Iris pigment epithelial cell (primary cell): ENCODE measurements at places on chromosomes 4 and X.

DNA sequence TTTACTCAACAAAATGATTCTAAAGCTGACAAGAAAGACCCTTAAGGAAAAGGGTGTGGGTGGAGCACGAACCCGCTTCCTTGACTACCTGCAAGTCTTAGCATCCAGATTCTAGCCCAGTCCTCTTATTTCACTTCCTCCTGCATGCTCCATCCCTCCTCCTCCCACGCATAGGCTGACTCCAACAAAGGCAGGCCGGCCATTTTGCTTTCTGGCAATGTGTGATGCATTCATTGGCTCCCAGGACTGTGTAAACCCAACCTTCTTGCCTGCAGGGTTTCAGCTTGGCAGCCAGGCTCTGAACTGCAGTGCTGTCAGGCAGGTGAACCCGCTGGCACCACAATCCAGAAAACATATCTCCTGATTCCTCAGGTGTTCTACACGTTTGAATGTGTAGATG lies 39.3 kb downstream of the RTL9 start:
- no peak for DNase-seq

GRCh38 chr4:127441571-127441970 lies 191.2 kb upstream of the INTU start:
- DNase-seq, result no peak

DNA sequence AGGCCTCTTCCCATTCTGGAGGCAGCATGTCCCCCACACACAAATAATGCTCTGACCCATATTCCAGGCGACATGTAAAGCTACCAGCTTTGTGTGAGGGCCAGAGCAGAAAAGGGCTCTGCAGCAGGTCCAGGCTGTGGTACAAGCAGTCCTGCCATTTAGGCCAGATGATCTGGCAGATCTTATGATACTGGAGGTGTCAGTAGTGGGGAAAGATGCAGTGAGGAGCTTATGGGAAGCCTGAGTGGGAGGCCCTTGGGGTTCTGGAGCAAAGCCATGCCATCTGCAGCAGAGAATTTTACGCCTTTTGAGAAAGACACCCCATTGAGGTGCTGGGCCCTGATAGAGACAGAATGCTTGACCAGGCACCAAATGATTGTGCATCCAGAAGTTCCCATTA lies 7.7 kb downstream of the SYN1 start:
- no peak for DNase-seq

DNA sequence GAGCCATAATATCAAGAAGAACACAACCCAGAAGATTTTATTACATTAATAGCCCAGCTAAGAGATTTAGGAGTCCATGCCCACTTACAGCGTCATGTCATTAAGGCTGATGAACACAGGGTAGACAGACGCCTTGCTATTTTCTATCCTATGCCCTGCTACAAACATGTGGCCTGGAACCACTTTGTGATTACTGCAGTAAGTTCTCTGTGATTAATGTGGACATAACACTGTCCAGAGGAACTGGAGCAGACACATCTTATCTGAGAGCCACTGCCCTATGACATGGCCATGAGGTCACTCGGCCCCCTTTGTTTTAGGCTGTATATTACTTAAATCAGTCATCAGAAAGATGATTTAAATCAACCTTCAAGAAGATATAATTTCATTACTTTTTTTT lies 211.7 kb downstream of the MAML3 start:
- DNase-seq, result no peak

GRCh38 chr4:138450546-138451275 lies 208.6 kb upstream of the SLC7A11 start:
- DNase-seq, result no peak

DNA sequence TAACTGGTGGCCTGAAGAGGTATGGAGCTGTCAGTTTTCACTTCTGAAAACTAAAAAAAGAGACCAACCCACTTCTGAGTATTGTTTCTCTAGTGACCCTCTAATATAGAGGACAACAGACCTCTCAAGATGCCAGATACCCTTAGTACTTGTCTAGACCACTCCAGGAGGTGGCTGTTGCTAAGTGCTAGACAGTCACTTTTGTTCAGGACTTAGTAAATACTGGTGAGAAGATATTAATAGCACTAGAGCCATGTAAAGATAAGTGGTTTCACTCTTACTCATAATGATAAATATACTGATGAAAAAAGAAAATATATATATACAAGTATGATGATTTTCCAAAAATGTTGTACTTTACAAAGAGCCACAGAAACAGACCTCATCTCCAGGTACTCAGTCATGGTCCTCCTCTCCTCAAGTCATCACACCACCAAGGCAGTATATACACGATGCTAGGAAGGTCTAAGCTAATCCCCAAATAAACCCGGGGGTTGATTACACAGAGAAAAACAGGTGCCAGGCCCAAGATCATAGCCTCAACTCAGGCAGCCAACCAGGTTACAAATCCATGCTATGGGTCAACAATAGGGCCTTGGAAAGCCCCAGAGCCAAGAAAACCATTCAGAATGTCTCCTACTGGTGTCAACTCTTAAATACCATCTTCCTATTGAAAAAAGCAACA lies 66.9 kb downstream of the ARHGEF9 start:
- DNase-seq, result no peak

GRCh38 chr4:150411520-150411919 lies 170.4 kb upstream of the MAB21L2 start:
- peak; percentile 42 for DNase-seq

DNA sequence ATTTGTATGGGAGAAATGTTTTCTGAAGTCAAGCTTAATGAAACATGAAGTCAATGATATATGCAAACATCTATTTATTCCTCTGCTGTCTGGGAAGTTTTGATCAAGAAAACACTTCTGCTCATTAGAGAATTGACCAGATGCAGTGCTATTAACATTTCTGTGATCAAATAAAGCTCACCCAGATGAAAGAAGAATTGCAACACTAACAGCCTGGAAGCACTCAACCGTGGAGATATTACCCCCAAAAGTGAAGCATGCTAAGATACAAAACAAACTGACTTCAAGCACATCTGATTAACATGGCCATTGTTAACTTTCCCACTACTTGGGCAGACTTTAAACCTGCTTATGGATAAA lies 73.7 kb upstream of the GUCY1A1 start:
- no peak for DNase-seq

DNA sequence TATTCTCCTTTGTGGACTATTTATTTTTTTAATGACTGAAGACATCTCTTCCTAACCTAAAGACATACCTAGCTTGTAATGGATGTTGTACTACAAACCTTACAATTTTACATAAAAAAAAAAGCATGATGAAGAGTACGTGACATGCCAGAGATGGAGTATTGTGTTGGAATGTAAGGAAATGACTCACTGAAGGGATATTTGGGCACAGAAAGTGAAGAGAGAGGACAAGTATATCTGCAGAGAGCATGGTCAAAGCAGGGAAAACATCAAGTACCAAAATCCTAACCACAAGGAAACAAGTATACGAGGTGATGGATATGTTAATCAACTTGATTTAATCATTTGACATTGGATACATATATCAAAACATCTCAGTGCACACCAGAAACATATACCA lies 1051.4 kb upstream of the PRKX start:
- peak; percentile 4 for DNase-seq

DNA sequence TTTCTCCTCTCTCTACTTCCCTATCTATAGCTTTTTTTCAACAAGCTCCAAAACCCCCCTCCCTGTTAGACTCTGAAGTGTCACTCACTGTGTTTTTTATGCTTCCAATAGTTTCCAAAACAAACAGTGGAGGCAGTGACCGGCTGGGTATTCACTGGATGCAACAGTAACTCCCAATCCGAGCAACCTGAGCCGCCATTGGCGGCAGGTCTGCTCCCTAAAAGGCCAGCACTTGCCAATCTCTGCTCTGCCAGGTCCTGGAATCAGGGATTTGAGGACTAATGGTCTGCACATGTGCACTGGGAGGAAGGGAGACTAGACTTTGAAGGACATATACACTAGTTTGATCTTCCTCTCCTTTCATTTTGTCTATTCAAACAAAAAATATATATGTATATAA lies 7.1 kb downstream of the TBX22 start:
- DNase-seq, result no peak

DNA sequence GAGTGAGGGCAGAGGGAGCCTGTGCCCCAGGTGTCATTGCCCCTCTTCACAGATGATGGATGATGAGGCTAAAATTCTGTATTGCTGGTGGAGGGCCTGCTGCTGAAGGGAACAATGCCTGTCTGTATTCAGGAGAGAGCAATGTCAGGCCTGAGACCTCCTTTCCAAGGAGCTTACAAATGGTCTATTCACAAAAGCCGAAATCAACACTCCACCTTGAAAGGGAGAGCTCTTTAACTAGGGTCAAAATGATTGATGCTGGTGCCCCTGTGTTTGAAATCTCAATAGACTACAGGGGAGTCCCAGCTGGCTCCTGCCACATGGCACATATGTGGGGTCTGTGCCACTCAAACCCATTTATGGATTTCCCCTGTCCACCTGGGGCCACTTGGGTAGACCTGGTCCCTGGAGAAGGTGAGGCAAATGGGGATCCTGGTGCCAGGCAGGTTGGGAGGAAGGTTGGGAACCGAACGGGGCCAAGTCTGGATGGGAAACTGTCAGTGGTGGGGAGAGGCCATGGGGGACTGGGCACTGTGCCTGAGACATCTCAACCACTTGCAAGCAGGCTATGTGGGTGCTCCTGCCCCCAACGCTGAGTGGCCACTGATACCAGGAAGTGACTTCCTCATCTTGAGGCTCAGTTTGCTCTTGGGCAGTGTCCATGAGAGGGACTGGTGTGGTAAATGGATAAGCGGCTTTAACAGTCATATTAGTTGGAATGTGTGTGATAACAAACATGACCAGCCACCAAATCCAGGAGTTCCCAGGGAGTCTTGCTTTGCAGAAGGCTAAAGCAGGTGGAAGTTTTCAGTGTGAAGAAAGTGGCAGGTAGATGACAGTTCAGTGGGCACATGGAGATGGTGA lies 223.8 kb upstream of the PSAPL1 start:
- peak; percentile 15 for DNase-seq

DNA sequence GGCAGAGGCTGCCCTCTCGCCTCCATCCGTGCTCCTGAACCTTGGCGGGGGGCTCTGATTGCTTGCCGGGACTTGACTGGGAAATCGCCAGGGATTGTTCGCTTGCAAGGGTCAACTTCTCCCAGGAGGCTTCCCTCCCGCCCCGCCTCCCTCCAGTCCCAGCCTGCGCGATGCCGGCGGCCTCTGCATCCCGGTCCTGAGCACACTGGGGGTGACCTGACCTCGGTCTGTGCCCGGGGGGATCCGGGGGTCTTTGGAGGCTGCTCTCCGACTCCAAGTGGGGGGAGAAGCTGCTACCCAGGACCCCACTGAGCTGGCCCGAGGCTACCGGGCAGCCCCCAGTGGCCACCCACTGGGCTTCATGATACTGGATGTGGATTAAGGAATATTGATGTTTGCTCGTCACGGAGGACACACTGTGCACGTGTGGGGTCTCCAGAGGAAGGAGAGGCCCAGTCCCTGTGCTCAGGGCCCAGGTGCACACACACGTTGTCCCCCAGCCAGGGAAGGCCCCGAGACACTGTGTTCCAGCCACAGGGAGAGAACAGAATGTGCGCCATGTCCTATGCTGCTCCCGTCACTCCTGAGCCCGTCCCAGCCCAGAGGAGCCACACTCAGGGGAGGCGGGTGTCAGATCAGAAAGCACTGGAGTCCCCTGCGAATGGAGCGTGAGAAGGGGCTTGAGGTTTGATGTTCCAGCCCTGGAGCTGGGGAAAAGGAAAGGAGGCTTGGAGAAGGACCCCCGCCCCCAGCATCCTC lies 55.9 kb upstream of the NKX1-1 start:
- no peak for DNase-seq

DNA sequence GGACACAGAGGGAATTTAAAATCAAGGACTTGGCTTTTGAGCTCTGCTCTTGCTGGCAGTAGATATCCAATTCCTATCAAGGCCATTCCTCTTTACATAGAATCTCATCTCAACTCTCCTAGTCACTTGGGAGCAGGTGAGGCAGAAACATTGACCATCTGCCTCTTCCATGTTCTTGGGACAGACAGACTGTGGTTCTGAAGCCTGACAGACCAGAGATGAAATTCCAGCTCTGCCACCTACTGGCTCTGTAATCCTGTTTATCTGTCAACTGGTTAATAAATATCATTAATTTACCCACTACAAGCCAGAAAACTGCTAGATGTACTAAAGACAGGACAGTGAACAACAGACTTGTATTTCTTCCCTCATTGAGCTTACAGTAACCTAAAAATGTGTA lies 300.8 kb downstream of the ADGRL3 start:
- peak; percentile 37 for DNase-seq

DNA sequence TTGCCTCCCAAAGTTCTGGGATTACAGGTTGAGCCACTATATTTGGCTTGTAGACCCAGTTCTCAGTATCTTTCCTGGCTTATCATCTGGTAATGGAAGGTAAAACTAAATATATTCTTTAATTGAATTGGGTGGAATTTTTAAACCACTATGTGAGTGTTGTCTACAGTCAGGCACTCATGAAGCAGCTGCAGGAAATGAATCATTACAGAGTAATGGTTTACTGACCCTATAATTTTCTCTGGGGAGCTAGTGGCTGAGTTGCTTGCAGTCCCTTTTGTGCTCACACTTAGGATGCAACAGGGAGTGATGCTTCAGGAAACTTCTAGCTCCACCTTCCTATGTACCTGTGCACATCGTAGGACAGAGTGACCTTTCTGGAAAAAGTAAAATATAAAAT lies 4.1 kb upstream of the UGT2B7 start:
- DNase-seq, result peak; percentile 77

DNA sequence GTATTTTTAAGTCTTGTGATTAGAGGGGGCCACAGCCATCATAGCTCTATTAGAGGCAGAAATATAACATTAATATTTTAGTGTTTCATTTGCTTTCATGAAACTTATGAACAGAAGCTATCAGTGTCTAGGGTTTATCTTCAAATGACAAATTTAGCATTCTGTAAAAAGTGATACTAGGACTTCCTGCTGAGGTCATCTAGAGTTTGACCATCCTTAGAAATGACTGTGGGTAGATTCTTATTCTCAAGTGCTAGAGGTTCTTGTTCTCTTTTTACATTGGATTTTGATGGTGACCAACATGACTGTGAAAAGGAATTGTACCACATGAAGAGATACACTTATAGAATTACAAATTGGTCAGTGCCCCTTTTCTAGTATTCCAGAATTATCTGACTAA lies 568.6 kb downstream of the RPA4 start:
- no peak for DNase-seq

DNA sequence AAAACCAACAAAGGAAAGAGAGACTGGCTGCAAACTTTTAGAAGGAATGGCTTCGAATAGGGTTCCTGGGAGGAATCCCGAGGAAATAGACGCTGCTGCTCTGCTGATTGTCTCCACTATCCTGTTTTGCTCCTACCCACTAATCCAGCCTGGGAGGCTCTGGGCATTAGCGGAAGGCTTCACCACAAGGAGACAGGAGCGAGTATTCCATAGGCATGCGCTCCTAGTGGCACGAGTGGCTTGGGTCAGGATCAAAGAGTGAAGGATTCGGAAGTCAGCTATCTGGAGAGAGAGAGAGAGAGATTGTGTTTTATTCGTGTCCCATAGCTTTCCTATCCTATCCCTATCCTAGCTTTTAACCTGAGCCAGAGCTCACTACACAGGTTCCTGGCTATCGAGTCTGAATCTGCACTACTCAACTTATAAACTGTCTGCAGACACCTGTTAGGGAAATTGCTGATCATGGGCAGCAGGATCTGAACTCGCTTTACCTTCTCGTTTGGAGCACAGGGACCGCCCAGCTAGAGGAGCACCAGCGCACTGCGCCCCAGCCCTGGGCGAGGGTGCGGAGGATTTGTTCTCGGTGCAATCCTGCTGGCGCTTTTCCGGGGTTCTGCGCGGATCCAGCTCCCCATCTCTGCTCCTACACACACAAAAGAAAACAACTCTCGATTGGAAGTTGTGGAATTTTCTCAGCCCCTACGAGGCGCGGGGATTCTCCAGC lies 740 bp upstream of the NPY2R start:
- no peak for DNase-seq

- no peak for DNase-seq
Observed at GRCh38 chr4:56466910-56467283, 520 bp upstream of the SRP72 start.

GRCh38 chrX:25004485-25005032 lies 11.2 kb downstream of the ARX start:
- DNase-seq, result no peak
